DMS 273 treated with DMSO at 0.1 percent for 48 hours (cell line): ENCODE measurements at places on chromosomes 7 and 10.

DNA sequence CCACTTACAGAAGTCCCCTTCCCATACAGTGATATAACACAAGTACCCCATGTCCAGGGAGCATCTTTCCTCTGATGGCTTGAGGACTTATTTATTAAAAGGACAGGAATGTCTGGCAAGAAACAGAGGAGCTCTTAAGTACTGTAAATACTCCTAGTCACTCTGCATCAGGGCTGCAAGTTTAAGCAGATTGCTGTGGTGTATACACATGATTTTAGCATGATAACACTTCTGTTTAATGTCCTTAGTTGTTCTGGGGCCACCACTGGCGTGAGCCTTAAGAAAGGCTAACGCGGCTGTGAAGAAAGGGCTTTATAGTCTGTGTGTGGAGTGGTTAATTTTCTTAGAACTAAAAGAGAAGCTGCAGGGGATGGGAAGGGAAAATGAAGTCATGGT is 65.7 kb downstream of the GBF1 start:
- no peak for DNase-seq

- no peak for DNase-seq
These were observed 48.6 kb downstream of the CLEC2L start for GRCh38 chr7:139572071-139572470.

DNA sequence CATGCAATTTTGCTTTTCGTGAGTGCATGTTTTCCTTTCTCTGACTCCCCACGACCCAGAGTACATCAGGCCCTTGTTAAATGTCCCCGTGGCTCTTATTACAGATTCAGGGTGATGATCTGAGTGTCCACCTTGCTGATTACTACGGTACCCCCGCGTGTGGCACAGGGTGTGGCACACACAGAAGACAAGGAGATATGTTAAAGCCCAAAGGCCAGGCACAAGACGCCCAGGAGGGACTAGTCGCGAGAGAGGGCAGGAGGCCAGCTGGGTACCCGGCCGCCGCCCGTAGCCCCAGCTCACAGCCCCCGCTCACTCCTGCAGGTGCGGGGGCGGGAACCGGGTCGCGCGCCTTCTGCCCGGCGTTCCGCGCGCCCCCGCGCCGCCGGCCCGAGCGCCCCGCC is 281 bp upstream of the EXOC6 start:
- no peak for DNase-seq

DNA sequence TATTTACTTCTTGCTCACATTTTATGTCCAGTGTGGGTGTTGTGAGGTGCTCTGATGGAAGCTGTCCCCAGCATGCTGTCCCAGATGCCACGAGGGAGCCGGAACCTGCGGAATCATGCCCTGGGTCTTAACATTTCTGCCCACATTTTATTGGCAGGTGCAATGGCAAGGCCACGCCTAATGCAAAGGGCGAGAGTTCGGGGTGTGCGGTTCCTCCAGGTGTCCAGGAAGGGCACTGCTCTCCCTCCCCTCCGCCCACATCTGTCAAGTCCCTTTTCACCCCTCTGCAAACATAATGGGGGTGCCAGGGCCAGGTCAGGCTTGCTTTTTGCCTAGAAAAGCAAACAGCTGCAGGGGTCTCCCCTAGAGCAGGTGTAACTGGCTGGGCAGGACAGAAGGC is 16.4 kb downstream of the PDAP1 start:
- no peak for DNase-seq

DNA sequence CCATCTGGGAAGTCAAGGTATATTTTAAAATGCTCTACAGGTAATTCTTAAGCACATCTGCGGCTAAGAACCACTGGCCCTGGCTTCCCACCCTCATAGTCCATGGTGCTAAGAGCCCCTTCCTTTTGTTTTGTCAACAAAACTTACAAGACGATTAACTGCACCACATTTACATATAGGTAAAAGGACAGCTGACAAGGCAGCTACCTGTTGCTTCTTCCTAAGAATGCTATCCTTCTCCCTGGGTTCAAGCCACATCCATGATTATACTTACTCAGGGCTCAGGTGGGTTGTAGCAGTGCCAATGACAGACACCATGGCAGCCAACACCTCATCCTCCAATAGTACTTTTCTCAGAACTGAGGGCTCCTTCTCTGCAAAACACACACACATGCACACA is 16.3 kb downstream of the ZDHHC16 start:
- no peak for DNase-seq

DNA sequence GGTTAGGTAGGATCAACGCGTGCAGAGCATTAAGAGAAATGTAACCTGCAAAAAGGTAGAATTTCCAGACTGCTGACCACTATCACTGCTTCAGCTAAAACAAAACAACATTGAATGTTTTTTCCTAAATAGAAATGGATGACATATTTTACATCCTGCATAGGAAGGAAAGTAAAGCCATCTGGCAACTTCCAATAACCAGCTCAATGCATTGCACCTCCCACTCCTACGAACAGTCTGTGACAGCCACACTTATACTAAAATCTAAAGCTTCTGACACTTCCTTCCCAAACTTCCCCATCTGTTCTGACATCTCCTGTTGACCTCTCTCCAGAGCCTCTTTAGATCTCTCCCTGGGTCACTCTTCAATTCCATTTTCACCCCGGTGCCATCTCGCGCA is 47.1 kb downstream of the NRCAM start:
- DNase-seq, result peak; percentile 74

DNA sequence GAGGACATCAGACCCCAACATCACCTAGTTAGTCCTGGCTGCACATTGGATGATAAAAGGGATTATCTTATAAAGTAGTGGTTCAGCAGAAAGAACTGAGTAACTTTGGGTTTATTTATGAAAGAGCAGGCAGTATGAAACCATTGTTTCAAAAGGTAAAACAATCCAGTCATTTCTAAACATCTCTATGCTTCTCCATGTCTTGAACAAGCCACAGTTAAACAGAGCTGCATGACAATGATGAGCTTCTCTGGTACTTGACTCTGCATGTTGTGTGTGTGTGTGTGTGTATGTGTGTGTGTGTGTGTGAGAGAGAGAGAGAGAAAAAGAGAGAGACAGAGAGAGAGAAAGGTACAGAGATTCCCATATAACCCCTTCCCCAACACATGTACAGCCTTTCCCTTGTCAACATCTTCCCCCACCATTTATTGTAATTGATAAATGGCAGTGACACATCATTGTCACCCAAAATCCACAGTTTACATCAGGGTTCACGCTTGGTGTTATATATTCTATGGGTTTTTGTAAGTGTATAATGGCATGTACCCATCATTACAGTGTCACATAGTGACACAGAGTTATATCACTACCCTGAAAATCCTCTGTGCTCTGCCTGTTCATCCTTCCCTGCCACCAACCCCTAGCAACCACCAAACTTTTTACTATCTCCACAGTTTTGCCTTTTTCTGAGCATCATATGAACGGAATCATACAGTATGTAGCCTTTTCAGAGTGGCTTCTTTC is 32.8 kb upstream of the SLC18A3 start:
- no peak for DNase-seq

DNA sequence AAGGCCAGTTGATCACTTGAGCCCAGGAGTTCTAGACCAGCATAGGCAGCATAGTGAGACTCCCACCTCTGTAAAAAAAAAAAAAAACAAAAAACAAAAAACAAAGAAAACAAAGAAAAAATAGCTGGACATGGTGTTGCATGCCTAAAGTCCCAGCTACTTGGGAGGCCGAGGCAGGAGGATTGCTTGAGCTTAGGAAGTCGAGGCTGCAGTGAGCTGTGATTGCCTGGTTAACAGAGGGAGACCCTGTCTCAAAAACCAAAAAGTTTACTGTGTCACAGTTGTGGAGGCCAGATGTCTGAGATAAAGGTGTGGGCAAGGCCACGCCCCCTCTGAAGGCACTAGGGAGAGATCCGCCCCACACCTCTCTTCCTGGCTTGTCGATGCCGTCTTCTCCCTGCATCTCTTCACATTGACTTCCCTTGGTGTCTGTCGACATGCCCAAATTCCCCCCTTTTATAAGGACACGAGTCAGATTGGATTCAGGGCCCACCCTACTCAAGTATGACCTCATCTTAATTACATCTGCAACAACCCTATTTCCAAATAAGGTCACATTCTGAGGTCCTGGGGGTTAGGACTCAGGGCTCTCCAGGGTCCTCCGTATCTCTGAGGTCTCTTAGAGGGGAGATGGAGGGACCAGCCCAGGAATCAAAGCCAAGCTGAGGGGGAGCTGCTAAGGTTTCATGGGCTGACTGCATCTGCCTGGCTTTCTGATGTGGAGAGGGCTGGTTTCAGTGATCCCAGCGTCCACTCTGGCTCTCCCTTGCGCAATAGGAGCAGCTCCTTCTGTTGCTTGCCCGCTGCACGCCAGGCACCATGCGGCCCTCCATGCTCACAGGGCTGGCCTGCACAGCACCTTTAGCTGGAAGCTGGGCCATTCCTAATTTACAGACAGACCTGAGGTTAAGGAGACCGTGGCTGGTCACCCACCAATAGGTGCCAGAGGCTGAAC is 23.1 kb downstream of the AGAP3 start:
- no peak for DNase-seq
